ENCODE measurements at places on chromosomes 4 and X.

DNA sequence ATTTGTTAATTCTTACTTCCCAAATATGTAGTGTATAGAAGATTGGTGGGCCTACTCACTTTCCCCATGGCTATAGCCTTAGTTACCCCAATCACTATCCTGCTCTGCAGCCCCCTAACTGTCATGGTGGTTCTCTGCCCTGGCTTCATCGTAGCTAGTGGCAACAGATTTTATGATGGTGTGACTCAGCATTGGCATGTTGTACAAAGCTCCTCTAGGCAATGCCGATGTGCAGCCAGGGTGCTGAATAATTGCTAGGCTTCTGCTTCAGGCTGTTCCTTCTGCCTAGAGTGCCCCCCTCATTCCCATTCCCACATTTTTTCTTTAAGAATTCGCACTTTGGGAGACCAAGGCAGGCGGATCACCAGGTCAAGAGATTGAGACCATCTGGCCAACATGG, 35.2 kb downstream of the AFF2 start:
- DNase-seq, result no peak

DNA sequence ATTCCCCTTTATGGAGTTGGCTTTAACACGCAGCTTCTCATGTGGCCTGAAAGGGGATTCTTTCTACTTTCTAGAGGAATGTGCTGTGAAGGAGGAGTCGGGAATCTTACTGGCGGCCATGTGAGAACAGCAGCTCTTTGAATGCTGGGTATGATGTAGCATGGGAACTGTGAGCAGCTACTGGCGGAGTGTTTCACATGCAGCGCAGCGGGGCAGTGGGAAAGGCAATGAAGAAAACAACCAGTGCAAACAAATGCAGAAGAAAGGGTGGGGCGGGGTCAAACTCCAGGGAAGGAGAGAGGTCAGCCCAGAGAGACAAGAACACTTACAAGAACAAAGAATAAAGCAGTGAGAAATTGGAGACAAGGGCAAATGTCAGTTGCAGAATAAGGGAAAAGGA, 363.8 kb upstream of the FTHL17 start:
- DNase-seq, result no peak

GRCh38 chr4:122783301-122784215, 43.1 kb upstream of the FGF2 start:
- peak; percentile 83 for DNase-seq

- DNase-seq, result peak; percentile 90
These were observed at the start of gene MAP9 for GRCh38 chr4:155376387-155377268. TSS of gene MAP9 (minus strand) at chr4:155376965. CDS start at chr4:155375850, 1,115 bp downstream.

DNA sequence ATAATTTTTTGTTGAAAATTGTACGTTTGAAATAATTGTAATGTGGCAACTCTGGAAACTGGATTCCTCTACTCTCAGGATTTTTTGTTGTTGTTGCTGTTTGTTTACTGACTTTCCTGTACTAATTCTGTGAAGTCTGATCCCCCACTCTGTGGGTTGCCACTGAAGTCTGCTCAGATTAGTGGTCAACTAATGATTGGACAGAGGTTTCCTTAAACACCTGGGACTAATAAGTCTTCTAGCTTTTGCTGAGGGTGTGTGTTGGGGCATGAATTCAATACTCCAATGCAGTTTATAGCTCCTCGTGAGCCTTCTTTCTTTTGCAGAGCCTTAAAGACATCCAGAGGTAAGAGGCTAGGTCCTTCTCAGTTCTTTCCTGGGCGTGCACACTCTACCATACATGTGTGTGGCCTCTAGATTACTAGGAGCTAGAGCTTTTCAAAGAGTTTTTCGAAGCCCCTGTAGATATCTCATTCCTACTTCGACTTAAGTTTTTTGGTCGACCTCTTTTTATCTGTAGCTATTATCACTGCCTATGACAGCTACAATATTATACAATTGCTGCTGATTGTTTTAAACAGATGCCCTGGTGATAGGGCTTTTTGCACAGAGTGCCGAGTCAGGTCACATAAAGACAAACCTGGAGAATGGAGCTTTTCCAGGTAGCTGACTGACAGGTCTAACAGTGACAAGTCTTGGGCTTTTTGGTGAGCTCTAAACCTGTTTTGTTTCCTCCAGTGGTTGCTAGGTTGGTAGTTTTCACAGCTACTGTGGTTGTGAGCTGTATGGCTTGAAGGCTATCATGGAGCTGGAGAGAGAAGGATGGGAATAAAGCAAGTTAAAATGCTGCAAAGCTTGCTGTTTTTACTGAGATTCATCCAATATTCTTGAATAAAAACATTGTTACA, 34.0 kb downstream of the BMP2K start:
- DNase-seq, result no peak

- DNase-seq, result peak; percentile 87
These were observed 378.4 kb downstream of the ANKRD50 start for GRCh38 chr4:124334119-124334518.

DNA sequence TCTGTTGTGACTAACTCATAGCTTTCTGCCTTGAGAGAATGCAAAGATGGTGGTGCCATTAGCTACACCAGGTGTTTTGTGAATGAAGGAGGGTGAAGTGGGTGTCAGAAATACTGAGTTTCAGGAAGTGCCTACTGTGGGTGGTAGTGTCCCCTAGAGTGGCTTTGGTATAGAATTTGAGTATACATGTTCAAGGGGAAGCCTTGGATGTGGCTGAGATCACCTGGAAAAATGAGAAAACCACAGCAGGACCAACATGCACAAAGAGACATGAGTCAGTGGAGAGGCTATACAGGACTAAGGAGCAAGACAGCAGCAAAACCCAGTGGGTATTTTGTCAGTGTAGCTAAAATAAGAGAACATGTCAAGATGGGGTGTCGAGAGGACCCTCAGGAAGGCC, 204.3 kb upstream of the TBL1X start:
- no peak for DNase-seq

DNA sequence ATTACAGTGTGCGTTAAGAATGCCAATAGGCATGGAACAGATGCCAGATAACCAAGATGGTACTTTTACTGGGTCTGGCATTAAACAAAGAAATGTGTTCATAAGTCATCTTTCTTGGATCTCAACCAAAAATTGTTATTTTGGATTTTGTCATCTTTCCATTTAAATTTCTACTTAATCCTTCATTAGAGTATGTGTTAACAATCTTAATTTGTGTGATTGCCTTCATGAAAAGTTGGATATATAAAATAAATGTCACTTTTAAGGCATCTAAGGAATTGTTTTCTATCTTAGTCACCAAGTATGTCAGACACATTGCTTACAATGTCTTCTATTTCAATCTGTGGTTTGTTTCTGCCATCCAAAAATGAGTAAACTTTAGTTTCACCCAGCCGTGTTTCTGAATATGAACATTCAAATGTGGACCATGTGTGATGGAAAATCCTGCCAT, 87.5 kb downstream of the PALLD start:
- DNase-seq, result peak; percentile 62

GRCh38 chr4:39539089-39539611, 11.9 kb upstream of the UGDH start:
- DNase-seq, result no peak

- DNase-seq, result no peak
These were observed 30.7 kb downstream of the KDM5C start for GRCh38 chrX:53194308-53194707.

GRCh38 chr4:1008840-1009541, 2.4 kb upstream of the FGFRL1 start:
- DNase-seq, result no peak

DNA sequence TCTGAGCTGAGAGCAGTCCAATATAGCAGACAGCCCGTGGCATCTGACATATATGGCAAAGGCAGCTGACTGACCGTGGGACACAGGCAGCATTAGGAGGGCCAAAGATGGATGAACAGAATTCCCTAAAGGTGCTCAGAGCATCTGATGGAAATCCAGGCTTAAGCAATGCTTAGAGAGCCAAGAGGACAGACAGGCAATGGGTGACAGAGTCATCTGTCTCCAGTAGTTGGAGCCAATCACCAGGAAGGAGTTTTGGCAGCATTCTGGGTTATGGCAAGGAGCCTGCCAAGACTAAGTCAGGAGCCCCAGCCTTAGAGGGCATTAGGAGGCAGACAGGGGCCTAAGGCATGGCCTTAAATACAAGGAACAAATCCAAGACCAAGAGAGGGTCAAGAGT, 153.3 kb upstream of the USP9X start:
- DNase-seq, result no peak

GRCh38 chrX:43682726-43683125, 26.6 kb downstream of the MAOA start:
- DNase-seq, result no peak

GRCh38 chrX:153477901-153478300, 7.5 kb upstream of the HAUS7 start:
- no peak for DNase-seq

- DNase-seq, result no peak
These were observed 97.8 kb downstream of the PPP2R2C start for GRCh38 chr4:6374575-6374974.

GRCh38 chr4:41799126-41799525, 50.6 kb upstream of the PHOX2B start:
- DNase-seq, result no peak

GRCh38 chr4:70681704-70682103, 6.6 kb upstream of the UTP3 start:
- no peak for DNase-seq

- DNase-seq, result peak; percentile 46
These were observed 119.8 kb downstream of the PPARGC1A start for GRCh38 chr4:23770011-23770410.

- no peak for DNase-seq
These were observed 203.1 kb downstream of the LARP7 start for GRCh38 chr4:112840061-112840460.

- DNase-seq, result peak; percentile 68
These were observed 1700.6 kb upstream of the TENM3 start for GRCh38 chr4:180542445-180543100.

DNA sequence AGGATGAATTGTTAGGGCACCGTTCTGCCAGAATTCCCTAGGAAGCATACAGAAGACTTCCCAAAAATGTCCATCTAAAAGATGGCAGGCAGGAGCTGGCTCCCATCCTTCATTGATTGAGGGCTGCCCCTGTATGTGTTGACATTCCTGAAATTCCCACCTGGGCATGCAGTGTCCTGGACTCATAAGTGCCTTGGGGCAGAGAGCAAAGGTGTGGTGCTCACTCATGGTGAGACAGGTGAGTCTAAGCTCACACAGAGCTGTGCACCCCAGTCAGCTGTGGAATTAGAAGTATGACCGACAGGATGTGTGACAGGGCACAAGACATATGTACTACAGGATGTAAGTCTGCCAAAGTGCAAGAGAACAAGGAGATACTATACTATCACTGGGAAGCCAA, 271.9 kb downstream of the MID1IP1 start:
- DNase-seq, result no peak

GRCh38 chr4:177555007-177555574, 112.9 kb upstream of the AGA start:
- peak; percentile 23 for DNase-seq

- DNase-seq, result no peak
These were observed 368.2 kb upstream of the NR3C2 start for GRCh38 chr4:148810461-148810860.

DNA sequence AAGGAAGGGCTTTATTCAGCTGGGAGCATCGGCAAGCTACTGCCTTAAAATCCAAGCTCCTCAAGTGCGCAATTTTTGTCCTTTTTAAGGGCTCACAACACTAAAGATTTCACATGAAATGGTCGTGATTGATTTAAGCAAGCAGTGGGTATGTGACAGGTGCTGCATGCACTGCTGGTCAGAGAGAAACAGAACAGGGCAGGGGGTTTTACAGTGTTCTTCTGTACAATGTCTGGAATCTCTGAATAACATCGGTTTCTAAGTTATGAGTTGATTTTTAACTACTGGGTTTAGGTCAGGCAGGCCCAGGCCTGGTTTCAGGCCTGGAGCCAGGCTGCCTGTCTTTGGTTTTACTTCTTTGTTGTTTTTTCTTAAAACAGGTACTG, 6.0 kb downstream of the UGT2B17 start:
- no peak for DNase-seq

- DNase-seq, result no peak
These were observed 128.3 kb downstream of the MAGEE1 start for GRCh38 chrX:76555816-76556215.

GRCh38 chrX:55026143-55026542, 4.6 kb downstream of the ALAS2 start:
- DNase-seq, result no peak

- no peak for DNase-seq
These were observed 19.4 kb upstream of the RAB40A start for GRCh38 chrX:103538728-103539127.

DNA sequence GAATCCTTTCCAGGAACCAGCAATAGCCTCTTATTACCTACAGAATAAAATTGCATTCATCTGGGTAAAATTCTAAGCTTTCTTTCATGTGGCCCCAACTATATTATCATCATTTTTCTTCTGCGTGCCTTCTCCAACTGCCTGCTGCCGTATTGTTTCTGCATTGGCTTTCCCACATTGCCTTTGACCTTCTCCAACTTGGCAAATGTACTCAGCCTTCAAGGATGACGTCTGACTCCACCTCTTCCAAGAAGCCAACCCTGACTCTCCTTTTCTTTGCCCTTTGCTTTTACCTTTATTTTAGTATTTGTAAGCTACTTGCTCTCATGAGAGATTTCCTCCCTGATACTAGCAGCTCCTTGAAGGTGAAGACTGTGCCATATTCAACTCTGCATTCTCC, 200.4 kb upstream of the FAM9B start:
- DNase-seq, result no peak

DNA sequence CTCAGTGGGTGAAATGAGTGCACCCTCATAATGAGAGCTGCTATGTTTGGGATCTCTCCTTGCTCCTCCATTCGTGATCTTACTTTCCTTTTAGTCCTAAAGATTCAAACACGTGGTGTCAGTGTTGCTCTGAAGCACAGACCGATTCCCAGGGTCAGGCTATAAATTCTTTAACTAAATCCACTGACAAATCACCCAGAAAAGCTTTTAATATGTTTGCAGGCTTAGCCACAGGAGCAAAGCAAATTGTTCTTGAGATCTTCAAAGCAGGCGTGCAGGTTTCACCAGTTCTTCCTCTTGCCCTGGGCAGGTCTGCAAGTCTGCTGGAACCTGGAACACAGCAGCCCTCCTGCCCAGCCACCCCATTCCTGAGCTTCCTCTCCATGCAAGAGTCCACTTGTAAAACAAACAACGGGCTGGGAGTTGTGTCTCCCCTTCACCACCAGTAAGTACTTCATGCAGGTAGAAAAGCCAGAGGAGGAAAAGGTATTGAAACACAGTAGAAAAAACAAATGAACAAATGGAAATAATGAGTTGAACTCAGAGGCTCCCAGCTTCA, 70.1 kb upstream of the ENPP6 start:
- peak; percentile 24 for DNase-seq

DNA sequence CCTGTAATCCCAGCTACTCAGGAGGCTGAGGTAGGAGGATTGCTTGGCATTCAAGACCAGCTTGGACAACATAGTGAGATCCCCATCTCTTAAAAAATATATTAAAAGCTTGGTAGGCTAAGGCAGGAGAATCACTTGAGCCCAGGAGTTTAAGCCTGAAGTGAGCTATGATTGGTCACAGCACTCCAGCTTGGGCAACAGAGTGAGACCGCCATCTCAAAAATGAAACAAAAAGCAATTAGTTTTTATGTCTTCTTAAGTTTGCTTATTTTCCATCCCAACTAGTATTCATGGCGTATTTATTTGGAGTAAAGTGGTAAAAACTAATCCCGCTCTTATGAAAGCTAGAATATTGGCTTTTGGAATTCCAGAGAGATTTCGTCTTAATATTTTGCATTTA, 25.4 kb upstream of the PDE5A start:
- DNase-seq, result no peak
